Left lobe of liver (tissue), 2 donors: ENCODE measurements at places on chromosomes 13 and 19.

DNA sequence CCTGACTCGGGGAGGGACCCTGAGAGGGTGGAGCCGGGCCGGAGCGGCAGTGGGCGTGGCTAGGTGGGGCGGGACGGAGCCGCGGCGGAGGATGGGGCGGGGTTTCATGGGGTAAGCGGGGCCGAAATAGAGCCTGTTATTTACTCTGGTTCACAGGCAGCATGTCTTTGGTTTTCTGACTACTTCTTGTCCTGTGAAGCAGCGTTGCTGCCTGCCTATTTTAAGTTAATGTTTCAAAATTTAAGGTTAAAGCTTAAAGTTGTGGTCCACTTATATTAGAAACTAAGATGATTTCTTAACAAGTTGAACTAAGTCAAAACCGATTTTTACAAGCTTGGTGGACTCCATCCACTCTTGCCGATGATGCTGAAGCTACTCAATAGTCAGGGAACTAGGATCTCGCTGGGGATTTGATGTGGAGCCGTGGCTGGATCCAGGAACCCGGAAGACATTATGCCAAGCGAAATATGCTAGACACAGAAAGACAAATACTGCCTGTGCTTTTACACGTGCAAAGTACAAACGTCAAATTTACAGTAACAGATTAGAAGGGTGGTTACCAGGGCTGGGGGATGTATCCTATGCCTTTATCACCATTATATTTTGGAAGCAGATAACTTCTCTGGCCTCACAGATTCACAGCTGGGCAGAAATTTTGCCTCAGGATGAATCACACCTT is 433 bp upstream of the ZNF616 start:
- DNase-seq, result no peak

- DNase-seq, result no peak
Observed at GRCh38 chr13:83691966-83692365, 190.3 kb downstream of the SLITRK1 start.

DNA sequence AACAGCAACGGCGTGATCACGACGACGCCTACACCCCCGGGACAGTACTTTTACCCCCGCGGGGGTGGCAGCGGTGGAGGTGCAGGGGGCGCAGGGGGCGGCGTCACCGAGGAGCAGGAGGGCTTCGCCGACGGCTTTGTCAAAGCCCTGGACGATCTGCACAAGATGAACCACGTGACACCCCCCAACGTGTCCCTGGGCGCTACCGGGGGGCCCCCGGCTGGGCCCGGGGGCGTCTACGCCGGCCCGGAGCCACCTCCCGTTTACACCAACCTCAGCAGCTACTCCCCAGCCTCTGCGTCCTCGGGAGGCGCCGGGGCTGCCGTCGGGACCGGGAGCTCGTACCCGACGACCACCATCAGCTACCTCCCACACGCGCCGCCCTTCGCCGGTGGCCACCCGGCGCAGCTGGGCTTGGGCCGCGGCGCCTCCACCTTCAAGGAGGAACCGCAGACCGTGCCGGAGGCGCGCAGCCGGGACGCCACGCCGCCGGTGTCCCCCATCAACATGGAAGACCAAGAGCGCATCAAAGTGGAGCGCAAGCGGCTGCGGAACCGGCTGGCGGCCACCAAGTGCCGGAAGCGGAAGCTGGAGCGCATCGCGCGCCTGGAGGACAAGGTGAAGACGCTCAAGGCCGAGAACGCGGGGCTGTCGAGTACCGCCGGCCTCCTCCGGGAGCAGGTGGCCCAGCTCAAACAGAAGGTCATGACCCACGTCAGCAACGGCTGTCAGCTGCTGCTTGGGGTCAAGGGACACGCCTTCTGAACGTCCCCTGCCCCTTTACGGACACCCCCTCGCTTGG is 966 bp downstream of the JUNB start:
- DNase-seq, result peak; percentile 80

- DNase-seq, result peak; percentile 73
Observed at GRCh38 chr19:33400856-33401682, 27.6 kb downstream of the CEBPG start.

- DNase-seq, result no peak
Observed at GRCh38 chr19:30891051-30891450, 458.2 kb downstream of the TSHZ3 start.

- DNase-seq, result peak; percentile 88
Observed at GRCh38 chr19:1168572-1169410, 5.3 kb downstream of the SBNO2 start.

- DNase-seq, result no peak
Observed at GRCh38 chr13:106691861-106692260, 123.9 kb upstream of the ARGLU1 start.
